Progenitor cell of endocrine pancreas (in vitro differentiated cells): ENCODE measurements at places on chromosomes 4 and X. TPM values are rescaled to one million over a fixed set of nuclear protein-coding genes. Genes with fewer than 3 reads are reported as not detected.

Gene FGF13
- total RNA-seq = 19.3 and 20.7 TPM in 2 replicates

Gene PPP1R2C
- not detected in 2 replicates for total RNA-seq

Gene C4orf54
- total RNA-seq = not detected in 2 replicates

GRCh38 chr4:184347251-184348239, 126.8 kb downstream of the IRF2 start:
- DNase-seq = no peak

- no peak for DNase-seq
Observed at GRCh38 chr4:156084373-156084772, 130.7 kb upstream of the CTSO start.

Gene CDS1
- total RNA-seq = 21.6 and 22.2 TPM in 2 replicates

GRCh38 chr4:30720021-30720660, at the start of gene PCDH7:
TSS of gene PCDH7 (plus strand) at chr4:30720369. CDS start at chr4:30721423, 1,054 bp downstream.
- DNase-seq = no peak
